ENCODE measurements at places on chromosomes 2 and 18.

DNA sequence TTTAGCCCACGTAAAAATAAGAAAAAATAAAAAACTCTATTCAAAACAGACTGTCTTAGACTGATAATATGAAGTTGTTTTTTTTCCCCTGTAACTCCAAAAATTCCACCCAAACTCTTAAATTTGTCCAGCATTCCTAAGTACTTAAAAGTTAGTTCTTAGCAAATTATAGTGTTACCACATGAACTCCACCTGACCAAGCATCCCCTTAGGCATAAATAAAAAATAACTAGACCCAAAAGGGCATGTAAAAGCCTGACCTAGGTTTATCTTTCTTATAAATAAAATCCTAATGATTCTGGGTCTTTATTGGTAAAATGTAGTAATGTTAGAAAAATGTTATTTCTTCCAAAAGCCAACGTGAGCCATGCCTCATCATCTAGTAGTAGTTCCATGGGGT is 54.3 kb downstream of the TTC21B start:
- no peak for DNase-seq

DNA sequence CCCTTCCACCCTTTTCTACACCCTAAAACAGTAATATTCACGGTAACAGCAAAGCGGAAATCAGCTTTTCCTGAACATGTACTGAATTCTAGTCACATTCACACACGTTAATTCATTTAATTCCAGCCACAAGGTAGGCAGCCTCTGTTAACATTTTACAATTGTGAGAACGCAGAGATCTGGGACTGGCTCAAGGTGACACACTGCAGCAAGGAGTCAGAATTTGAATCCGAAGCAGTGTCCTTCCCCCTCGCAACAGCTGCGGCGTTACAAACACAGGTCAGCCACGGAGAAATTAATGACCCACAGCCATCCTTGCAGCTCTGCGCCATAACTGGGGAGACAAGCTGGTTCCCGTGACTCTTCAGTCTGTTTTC is 818 bp upstream of the SLC20A1 start:
- DNase-seq = no peak

DNA sequence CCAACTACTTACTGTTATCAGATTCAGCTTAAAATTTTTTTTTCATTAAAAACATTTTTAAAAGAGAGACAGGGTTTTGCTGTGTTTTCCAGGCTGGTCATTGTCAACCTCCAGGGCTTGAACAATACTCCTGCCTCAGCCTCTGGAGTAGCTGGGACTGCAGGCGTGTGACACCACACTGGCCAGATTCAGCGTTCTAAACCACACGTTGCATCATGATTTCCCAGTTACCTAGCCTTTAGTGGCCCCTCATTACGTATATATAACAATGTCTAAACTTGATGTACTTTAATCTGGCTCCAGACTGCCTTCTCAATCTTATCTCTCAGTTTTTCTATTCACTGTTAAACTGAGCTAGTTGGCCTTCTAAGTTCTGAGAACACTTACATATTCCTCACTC is 89.6 kb downstream of the COMMD1 start:
- no peak for DNase-seq

DNA sequence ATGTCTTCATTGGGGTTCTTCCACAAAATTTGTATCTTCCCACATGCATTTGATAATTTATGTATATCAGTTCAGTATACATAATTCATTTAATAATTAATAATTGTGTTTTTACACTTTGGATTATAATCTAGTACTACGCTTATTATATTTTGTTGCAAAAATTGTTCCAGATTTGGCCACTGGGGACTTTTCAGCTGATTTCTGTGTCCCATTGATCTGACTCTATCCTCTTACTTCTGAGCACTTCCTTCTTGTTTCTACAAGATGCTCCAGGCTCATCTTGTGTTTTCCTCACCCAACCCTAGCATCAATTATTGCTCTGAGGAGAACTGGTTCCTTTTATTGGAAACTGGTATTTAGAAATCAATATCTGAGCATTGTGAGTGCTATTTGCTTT is 215.3 kb upstream of the CDH19 start:
- no peak for DNase-seq

DNA sequence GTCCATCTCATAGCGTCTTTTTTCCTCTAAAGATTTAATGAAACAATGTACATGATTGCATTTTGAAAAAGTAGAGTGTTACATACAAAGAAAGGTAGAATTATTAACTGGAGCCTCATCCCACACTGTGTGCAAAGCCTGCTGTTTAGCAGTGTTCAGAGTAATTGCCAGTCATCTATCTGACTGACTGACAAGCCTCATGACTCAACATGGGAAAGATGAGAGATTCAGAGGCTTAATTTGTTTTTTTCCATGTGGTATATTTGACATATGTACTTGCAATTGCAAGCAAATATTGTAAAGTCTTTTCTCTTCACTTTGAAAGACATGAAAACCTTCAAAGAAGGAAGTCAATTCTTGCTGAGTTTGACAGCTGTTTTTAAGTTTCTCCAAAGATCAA is 14.7 kb downstream of the PCARE start:
- no peak for DNase-seq

DNA sequence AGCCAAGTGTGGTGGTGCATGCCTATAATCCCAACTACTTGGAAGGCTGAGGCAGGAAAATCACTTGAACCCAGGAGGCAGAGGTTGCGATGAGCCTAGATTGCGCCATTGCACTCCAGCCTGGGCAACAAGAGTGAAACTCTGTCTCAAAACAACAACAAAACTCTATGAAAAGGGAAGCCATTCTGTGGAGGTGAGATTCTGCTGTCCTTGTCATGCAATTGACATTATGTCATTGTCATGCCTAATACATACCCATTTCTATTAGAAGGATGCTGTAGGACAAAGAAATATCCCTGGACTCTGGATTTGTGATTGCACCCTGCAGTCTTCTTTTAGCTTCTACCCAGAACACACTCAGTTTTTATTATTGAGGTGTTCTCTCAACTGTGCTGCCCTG is 8.6 kb downstream of the RASGRP3 start:
- DNase-seq = no peak

- DNase-seq = no peak
These were observed 531.2 kb downstream of the NYAP2 start for GRCh38 chr2:225930687-225931086.

GRCh38 chr18:25261768-25262167 is 90.2 kb downstream of the ZNF521 start:
- DNase-seq = no peak
